ENCODE measurements at places on chromosomes 4 and X.

- ATAC-seq: no peak
These were observed 43.8 kb upstream of the GPR173 start for GRCh38 chrX:53004811-53005210.

- ATAC-seq: no peak
These were observed 87.7 kb downstream of the FBXW7 start for GRCh38 chr4:152448038-152448707.

GRCh38 chr4:185211035-185211434, 1.6 kb downstream of the SNX25 start:
- ATAC-seq: no peak

GRCh38 chr4:24979554-24979953, 51.2 kb downstream of the LGI2 start:
- no peak for ATAC-seq

GRCh38 chr4:181504924-181505323, 738.3 kb upstream of the TENM3 start:
- no peak for ATAC-seq

GRCh38 chr4:69816236-69816635, 43.7 kb downstream of the SULT1E1 start:
- ATAC-seq: no peak

DNA sequence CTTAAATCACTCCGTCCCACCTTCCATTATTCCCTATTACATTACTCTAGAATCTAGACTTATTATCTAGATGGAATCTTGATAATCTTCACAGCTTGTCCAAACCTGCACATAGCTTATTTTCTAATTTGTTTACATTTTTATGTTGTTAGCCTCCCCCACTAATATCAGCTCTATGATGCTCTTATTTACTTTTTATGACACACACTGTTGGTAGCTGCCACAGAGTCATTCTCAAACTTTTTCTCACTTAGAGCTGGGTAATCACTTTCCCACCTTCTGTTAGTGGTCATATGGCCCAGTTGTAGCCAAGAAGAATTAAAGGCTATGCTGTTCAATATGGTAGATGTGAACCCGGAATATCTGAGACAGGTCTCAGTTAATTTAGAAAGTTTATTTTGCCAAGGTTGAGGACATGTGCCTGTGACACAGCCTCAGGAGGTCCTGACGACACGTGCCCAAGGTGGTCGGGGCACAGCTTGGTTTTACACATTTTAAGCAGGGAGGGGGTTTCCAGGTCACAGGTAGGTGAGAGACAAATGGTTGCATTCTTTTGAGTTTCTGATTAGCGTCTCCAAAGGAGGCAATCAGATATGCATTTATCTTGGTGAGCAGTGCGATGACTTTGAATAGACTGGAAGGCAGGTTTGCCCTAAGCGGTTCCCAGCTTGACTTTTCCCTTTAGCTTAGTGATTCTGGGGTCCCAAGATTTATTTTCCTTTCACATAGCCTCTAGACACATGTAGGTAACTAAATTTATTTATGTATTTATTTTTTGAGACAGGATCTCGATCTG, 7.0 kb upstream of the ADGRA3 start:
- no peak for ATAC-seq

GRCh38 chr4:97073194-97073593, 1070.1 kb downstream of the STPG2 start:
- ATAC-seq: no peak

GRCh38 chrX:114800719-114801118, 216.7 kb downstream of the IL13RA2 start:
- ATAC-seq: no peak

DNA sequence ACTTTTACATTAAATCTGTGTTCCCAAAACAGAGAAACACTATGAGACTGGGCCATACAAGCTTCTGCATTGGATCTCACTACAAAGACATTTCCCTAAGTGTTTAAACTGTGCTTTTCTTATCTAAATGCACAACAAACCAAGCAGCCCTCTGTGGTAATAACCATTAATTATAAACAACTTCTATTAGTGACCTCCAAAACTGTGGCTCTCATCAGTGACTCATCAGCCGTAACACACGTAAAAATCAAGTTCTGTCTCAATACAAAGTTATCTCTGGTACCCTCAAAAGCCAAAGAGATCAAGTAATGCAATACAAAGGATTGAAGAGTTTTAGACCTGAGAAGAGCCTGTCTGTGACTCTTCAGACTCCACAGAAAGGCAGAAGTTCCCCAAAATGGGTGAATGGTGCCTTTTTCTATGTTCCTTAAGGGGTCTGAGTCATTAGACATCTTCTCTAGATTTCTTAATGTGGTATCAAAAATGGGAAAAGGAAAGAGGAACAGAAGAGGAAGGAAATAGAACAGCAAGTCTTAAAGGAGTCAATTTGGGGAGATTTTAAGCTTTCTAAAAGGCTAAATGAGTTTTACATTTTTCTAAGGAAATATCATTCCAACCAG, 189.8 kb upstream of the PPP1R2C start:
- no peak for ATAC-seq

DNA sequence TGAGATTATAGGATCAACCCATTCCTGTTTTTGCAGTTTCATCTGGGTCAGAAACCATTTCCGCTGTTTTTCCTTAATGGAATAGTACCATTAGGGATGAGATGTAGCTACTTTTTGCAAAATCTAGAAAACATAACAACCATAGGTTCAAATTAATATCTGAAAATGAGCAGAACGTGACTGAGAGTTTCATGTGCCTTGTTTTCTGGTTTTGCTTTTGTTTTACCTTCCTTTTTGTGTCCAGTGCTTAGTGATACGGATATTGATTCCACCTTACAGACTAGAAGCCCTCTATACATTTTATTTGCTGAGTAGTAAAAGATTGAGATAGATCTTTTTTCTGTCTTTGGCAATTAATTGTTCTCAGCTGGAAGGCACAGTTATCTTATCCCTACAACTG, 46.5 kb downstream of the SNX25 start:
- no peak for ATAC-seq

DNA sequence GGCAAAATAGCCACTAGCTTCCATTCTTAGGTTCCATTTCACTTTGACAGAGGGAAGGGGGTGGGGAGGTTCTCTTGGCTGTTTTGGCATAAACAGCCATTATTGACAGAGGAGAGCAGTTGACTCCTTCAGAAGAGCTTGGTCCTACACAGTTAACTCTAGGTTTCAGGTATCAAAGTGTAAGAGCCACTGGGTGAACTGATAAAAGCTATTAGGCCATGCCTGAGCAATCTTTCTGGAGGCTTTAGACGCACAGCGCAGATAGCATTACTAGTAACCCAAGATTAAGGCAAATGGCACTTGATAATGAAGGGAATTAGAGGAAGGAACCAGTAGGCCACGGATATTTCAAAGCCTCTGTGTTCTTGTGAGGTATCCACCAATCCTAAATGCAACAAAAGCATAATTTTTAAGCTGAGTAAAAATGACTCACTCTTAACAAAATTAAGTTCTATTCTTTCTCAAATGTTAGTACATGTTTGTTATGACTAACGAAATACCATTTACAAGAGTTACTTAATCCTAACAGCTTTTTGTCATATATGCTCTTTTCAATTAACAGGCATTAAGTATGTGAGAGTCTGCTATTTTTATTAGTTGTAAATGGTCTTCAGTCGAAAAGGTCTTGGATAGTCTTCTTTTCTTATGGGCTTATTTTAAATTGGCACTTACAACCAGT, 53.6 kb downstream of the SLC7A11 start:
- no peak for ATAC-seq

DNA sequence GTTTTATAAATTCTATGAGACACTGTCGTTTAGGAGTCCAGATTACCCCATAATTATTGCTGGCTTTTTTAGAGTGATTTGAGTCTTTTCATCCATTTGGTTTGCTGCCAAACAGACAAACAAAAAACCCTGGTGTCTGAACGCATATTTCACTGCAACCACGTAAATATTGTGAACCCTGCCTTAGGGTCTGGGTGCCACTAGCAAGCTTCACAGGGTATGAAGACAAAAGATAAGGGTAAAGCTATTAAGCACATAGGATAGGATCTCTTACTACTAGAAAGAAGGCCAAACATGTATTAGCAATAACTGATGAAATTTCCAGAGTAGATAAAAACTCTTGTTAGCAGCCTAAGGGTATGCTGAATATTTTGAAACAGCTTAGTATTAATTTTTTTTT, 143.3 kb downstream of the BANK1 start:
- no peak for ATAC-seq

DNA sequence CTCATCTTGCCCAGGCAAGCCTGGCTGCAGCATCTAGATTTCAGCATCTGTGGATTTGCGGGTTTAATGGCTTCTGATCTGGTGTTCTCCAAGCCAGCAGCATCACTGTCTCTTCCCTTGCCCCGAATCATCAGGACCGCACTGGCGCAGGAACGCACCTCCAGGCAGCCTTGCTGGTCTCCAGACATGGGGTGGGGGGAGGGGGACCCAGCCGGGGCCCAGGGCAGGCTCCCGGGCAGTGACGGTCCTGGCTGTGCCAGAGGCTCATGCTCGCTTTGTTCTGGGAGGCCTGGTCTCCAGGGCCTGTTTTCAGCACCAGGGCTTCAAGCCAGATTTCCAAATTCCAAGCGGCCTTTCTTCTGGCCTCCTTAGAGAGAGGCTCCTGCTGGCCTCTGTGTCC, 4.9 kb downstream of the CFAP99 start:
- ATAC-seq: no peak

DNA sequence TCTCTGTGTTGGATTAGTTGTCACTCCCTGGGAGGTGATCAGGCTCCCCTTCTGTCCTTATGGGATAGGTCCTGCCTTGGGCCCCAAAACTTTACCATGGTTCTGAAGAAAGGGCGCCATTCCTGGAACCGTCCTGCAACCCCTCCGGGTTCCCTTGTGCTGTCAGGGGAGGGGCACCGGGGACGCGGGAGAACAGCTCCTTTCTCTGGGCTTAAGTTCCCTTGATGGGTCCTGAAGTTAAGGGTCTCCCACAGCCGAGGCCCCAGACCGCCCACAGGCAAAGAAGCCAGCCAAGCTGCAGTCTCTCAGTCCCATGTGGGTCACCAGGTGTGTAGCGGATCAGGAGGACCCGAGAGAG, 44.8 kb downstream of the UGT2A3 start:
- no peak for ATAC-seq

DNA sequence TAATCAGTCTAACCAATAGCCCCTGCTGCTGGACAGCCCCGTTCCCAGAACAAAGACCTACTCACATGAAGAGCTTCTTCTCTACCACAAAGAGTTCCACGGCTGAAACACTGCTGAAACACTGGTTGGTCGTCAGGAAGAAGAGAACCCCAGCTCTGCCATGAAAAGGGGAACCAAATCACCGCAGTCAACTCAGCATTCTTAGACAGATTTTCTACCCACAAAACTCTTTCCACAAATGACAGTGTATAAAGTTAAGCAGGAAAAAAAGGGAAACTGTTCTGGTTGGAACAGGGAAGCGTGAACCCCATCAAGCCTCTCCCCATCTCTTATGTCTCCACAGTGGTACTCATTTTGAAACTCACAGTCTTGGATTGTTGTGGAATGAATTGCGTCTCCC, 57.3 kb downstream of the ABCG2 start:
- no peak for ATAC-seq

GRCh38 chr4:54318904-54319303, 89.8 kb downstream of the PDGFRA start:
- no peak for ATAC-seq

DNA sequence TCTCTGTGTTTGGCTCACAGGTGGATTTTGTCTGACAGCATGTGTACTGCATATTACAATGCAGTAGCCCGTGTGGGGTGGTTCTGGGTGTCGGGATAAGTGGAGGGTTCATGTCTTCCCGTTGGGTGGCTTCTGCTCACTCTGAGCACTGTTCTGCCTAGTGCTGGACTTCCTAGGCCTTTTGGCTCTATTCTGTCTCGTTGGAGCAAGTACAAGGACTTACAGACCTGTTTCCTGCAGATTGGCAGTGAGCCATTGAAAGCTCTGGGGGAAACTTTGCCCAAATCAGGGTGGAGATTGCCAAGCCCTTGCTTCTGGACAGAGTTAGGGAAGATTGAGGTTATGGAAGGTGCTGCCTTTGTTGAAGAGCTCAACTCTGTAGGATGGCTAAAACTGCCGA, 91.1 kb upstream of the SLC4A4 start:
- ATAC-seq: no peak

DNA sequence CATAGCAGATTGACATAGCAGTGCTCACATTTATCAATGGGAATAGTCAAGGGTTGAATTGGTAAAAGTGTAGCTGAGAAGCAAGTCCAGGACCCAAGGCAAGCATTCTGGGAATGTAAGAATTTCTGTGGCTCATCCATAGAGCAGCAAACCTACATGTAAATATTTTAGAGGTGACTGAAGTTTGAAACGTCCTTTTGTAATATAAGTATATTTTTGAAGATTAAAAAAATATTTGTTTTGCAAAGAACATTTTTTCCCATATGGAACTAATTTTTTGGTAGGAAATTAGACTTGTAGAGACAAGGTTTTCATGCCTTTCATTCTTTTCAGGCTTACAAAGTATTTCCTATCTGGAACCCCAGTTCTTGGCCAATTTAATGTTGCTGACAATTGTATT, 104.0 kb downstream of the TEX13A start:
- ATAC-seq: no peak

DNA sequence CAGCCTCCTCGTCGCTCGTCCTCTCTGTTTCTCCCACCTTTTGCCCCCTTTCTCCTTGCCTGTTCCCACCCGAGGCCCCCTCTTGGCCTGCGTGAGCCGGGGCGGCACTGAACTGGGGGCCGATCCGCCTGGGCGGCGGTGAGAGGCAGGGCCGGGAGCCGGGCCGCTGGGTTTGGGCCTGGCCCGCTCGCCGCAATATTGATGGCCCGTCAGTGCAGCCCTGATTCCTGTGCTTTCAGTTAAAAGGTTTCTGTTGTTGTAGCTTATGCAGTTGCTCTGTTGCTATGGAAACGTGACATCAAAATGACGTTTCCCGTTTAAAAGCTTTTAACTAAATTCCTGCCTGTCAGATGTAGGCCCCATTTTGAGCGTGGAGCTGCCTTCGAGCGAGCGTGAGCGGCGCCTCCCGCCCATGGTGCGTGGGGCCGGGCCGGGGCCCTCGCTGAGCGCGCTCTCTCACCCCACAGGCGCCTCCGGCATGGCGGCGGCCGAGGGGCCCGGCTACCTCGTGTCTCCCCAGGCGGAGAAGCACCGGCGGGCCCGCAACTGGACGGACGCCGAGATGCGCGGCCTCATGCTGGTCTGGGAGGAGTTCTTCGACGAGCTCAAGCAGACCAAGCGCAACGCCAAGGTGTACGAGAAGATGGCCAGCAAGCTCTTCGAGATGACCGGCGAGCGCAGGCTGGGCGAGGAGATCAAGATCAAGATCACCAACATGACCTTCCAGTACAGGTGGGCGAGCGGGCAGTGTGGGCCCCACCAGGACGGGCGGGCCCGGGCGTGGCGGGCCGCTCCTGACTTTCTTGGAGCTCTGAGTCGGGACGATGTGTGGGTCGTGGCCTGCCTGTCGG, at the start of gene MSANTD1:
Gene MSANTD1 (plus strand): TSS at position 349 of the 851 bp plus-strand sequence. CDS start 64 bp downstream, at position 413.
- no peak for ATAC-seq

DNA sequence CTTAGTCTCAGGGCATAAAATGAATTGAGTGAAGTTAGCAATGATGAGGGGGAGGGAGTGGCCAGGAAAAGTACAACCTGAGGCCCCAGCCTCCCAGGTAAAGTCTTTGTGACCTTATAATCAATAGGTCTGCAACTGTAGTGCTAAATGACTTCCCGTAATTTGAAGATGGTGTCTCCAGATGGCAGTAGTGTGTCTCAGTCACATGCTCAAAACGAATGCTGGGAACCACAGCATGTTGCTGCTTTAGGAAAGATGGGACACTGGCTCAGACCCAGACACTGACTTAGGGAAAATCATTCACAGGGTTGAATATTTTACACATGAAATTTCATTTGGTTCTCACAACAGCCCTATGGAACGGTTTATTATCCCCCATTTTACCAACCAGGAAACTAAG, 10.3 kb downstream of the SRPX2 start:
- ATAC-seq: no peak
